Breast epithelium (tissue), 4 donors: ENCODE measurements at places on chromosomes 4 and X. TPM values are rescaled to one million over a fixed set of nuclear protein-coding genes. Genes with fewer than 3 reads are reported as not detected.

GRCh38 chr4:37771771-37772170 lies 54.7 kb upstream of the PGM2 start:
- no peak for DNase-seq
- H3K4me3 ChIP-seq: no peak overlapping the region
- no peaks in the 10 kb centered on the region for H3K36me3 ChIP-seq
- no peaks in the 10 kb centered on the region for H3K4me1 ChIP-seq
- no peaks in the 10 kb centered on the region for H3K27me3 ChIP-seq
- no peak overlapping the region for H3K27ac ChIP-seq

GRCh38 chrX:107480272-107480671 lies 30.8 kb downstream of the FRMPD3 start:
- H3K36me3 ChIP-seq: no peaks in the 10 kb centered on the region
- DNase-seq: no peak
- H3K27ac ChIP-seq: no peak overlapping the region
- H3K4me1 ChIP-seq: no peaks in the 10 kb centered on the region
- H3K27me3 ChIP-seq: peaks cover 82% of the 10 kb centered on the region
- no peak overlapping the region for H3K4me3 ChIP-seq

CLNK gene
- total RNA-seq: under 0.01 TPM

DNA sequence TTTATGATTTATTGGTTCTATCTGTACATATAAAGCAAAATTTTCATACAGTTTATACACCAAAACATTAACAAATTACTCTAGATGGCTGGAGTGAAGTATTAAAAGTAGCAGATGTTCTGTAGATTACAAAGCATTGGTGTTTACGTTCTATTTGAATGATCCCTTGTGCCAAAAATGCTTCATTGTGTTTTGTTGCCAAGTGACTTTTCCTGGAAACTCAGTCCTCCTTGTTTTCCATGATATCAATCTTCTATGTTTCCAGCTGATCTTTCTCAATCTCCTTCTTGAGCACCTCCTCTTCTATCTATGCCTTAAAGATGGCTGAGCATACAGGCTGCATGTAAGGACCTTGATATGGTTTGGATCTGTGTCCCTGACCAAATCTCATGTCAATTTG lies 263.6 kb upstream of the CTSO start:
- no peaks in the 10 kb centered on the region for H3K36me3 ChIP-seq
- H3K27ac ChIP-seq: no peak overlapping the region
- DNase-seq: no peak
- no peaks in the 10 kb centered on the region for H3K27me3 ChIP-seq
- no peak overlapping the region for H3K4me3 ChIP-seq
- no peaks in the 10 kb centered on the region for H3K4me1 ChIP-seq

- DNase-seq: no peak
- no peaks in the 10 kb centered on the region for H3K36me3 ChIP-seq
- no peaks in the 10 kb centered on the region for H3K4me1 ChIP-seq
- H3K27ac ChIP-seq: no peak overlapping the region
- H3K4me3 ChIP-seq: no peak overlapping the region
- H3K27me3 ChIP-seq: peaks cover 14% of the 10 kb centered on the region
Observed at GRCh38 chrX:13985697-13986435, 43.8 kb downstream of the GEMIN8 start.

DNA sequence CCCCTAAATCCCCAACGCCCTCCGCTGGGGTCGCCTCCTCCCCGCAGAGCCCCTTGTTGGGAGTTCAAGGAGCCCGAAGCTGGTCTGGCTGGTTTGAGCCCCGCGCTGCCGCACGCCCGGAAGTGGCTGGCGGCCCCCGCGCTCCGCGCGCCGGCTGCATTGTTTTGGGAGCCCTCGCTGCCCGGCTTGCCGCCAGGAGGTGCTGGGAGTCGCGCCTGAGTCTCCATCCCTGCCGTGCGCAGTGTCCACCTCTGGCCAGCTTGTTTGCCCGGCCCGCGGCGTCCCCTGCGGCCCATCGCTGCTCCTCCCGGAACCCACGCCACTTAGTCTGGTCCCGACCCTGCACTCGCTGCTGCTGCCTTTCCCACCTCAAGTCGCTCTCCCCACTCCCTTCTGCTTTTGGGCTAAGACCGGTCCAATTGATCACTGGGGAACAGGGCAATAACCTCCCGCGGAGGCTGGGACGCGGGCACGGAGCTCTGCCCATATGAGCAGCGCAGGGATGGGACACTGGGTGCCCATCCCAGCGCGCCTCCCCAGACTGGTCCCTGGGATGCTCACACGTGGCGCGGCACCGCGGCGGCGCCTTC lies 2.2 kb upstream of the SFRP2 start:
- peaks cover 56% of the 10 kb centered on the region for H3K27me3 ChIP-seq
- no peaks in the 10 kb centered on the region for H3K4me1 ChIP-seq
- peak overlapping the region; percentile 26 for H3K4me3 ChIP-seq
- H3K27ac ChIP-seq: peak overlapping the region; percentile 69

ATP1B4 gene
- total RNA-seq: not detected

SPARCL1 gene
- total RNA-seq: 408 TPM

GRCh38 chr4:91963486-91963885 lies 340.3 kb upstream of the GRID2 start:
- no peaks in the 10 kb centered on the region for H3K36me3 ChIP-seq
- no peaks in the 10 kb centered on the region for H3K27me3 ChIP-seq
- H3K4me1 ChIP-seq: no peaks in the 10 kb centered on the region
- no peak overlapping the region for H3K4me3 ChIP-seq
- H3K27ac ChIP-seq: no peak overlapping the region

DNA sequence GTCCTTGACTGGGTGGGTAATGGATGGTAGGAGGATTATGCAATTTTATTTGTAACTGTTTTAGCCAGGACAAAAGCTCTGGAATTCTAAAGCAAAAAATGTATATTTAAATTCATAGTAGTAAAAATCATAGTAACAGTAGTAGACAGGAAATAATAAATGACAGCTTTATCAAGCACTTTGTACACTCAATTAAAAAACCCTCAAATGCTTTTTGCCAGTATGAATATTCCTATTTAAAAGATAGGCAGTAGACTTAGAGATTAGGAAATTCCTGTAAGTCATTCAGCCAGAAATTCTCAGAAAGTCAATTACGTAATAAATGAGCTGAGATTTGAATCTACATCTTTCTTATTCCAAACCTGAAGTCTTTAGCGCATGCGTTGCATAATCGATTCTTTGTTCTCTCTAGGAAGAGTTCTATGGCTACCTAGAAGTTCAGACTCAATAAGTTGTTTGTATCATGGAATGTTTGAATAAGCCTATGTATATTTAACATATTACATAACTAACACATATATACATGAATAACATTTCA lies 2.5 kb downstream of the AADAT start:
- no peak for DNase-seq
- H3K36me3 ChIP-seq: no peaks in the 10 kb centered on the region

MTMR8 gene
- 0.96 TPM for total RNA-seq

ENPP6 gene
- total RNA-seq: 0.59 TPM

UGT2A1 gene
- not detected for total RNA-seq

GRCh38 chr4:17912011-17912410 lies 101.2 kb downstream of the NCAPG start:
- H3K27ac ChIP-seq: no peak overlapping the region
- no peaks in the 10 kb centered on the region for H3K4me1 ChIP-seq
- no peaks in the 10 kb centered on the region for H3K27me3 ChIP-seq
- no peak overlapping the region for H3K4me3 ChIP-seq
- no peak for DNase-seq

DNA sequence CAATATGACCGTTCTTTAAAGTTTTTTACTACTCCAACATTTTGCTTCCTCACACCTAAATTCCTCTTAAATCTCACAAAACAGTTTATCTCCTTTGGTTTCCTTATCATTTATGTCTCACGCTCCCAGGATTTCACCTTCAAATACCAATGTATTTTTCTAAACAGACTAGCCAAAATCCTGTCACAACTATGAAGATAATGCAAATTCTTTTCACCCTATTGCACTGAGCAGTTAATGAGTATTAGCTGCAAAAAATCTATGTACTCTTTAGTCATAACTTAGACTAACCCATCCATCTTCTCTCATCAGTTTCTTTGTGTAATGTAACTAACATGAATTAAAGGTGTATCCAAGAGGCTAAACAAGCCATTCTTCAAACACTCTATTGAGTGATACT lies 151.3 kb downstream of the COMMD8 start:
- H3K27ac ChIP-seq: no peak overlapping the region
- H3K36me3 ChIP-seq: no peaks in the 10 kb centered on the region
- no peaks in the 10 kb centered on the region for H3K4me1 ChIP-seq
- no peaks in the 10 kb centered on the region for H3K27me3 ChIP-seq
- no peak for DNase-seq

- DNase-seq: no peak
- no peak overlapping the region for H3K27ac ChIP-seq
Observed at GRCh38 chrX:9746148-9746888, 19.3 kb downstream of the GPR143 start.

DNA sequence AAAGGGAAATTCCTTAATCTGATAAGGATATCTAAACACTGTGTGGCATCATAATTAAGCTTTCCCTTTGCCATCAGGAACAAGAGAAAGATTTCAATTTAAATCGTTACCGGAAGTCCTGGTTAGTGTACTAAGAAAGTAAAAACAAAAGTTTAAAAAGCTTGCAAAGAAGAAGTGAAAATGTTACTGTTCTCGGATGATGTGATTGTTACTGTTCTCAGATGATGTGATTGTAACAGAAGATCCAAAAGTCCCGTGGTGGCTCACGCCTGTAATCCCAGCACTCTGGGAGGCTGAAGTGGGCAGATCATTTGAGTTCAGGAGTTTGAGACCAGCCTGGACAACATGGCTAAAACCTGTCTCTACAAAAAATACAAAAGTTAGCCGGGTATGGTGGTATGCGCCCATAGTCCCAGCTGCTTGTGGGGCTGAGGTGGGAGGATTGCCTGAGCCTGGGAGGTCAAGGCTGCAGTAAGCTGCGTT lies 62.5 kb downstream of the RGS12 start:
- no peak for DNase-seq
- H3K27ac ChIP-seq: no peak overlapping the region
- no peaks in the 10 kb centered on the region for H3K36me3 ChIP-seq
- no peak overlapping the region for H3K4me3 ChIP-seq

- no peaks in the 10 kb centered on the region for H3K4me1 ChIP-seq
- no peak within 1 kb of the TSS for H3K27ac ChIP-seq
- no peak for DNase-seq
- H3K4me3 ChIP-seq: no peak within 1 kb of the TSS
- H3K27me3 ChIP-seq: no peaks in the 10 kb centered on the region
- no peaks in the 10 kb centered on the region for H3K36me3 ChIP-seq
Observed at GRCh38 chr4:121164291-121164690, at the start of gene TNIP3. Gene TNIP3 (minus strand): TSS chr4:121164321. CDS start chr4:121164125, 196 bp downstream.

DNA sequence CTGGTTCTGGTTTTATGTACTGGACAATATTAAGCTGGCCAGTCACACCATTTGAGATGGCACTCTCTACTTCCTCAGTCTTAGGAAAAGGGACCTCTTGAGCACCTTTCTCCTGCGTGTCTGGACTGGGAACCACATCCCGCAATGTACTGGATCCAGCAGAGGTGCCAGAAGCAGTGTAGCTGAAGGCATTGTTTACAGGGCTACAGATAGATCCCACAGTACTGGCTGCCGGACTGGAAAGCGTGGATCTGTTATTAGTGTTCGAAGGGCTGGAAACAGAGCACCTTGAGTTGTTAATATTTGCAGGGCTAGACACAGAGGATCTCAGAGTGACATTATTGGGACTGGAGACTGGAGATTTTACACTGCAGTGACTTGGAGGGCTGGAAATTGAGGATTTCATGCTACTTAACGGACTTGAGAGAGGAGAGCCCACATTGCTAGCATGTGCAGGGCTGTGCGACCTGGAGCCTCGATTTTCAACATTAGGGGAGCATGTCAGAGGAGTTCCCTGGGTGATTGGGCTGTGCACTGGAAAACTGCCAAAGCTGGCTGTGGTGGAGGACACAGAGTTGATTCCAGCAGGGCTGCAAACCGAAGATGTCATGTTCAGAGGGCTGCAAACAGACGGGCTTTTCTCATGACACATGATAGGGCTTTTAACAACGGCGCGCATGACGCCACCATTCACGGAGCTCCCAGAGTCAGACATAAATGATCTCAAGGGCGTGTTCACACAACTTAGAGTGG lies 6.4 kb downstream of the NR3C2 start:
- no peaks in the 10 kb centered on the region for H3K4me1 ChIP-seq
- no peak for DNase-seq
- no peaks in the 10 kb centered on the region for H3K27me3 ChIP-seq
- H3K27ac ChIP-seq: no peak overlapping the region
- H3K4me3 ChIP-seq: no peak overlapping the region

- DNase-seq: no peak
- H3K36me3 ChIP-seq: no peaks in the 10 kb centered on the region
- no peak overlapping the region for H3K27ac ChIP-seq
- H3K4me3 ChIP-seq: no peak overlapping the region
- peaks cover 4% of the 10 kb centered on the region for H3K4me1 ChIP-seq
Observed at GRCh38 chr4:828641-829271, 2.8 kb upstream of the CPLX1 start.

ZFYVE28 gene
- 13.9 TPM for total RNA-seq

SHOX gene
- total RNA-seq: 0.80 TPM

DNAAF6 gene
- total RNA-seq: not detected

DNA sequence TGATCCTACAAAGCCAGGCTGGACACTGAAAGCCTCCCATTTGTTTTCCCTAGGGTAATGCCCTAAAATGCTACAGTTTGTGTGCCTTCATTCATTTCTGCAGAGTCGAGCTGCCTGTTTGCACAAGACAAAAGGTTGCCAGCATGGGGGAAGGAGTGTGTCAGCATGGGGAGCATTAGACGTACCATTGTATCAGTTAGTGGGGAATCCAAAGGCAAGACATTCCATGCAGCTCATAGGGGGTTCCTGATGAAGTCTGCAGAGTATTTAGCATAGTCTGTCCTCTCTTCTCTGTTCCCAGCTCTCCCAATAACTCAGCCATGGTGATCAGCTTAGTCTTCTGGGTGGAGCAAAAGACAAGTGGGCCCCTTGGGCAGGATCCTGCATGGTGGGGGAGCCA lies 276.9 kb upstream of the PCDH7 start:
- no peaks in the 10 kb centered on the region for H3K27me3 ChIP-seq
- H3K4me3 ChIP-seq: no peak overlapping the region
- H3K36me3 ChIP-seq: no peaks in the 10 kb centered on the region
- no peaks in the 10 kb centered on the region for H3K4me1 ChIP-seq
- no peak overlapping the region for H3K27ac ChIP-seq

- DNase-seq: no peak
- no peaks in the 10 kb centered on the region for H3K27me3 ChIP-seq
- H3K27ac ChIP-seq: no peak overlapping the region
- H3K4me3 ChIP-seq: no peak overlapping the region
- H3K36me3 ChIP-seq: no peaks in the 10 kb centered on the region
Observed at GRCh38 chr4:121656269-121656641, 40.5 kb downstream of the ANXA5 start.

GRCh38 chrX:109783701-109784079 lies 50.6 kb upstream of the ACSL4 start:
- no peaks in the 10 kb centered on the region for H3K36me3 ChIP-seq
- no peaks in the 10 kb centered on the region for H3K4me1 ChIP-seq
- H3K27me3 ChIP-seq: peaks cover 32% of the 10 kb centered on the region
- peak overlapping the region; percentile 27 for H3K27ac ChIP-seq
- H3K4me3 ChIP-seq: no peak overlapping the region
- peak; percentile 65 for DNase-seq
